Activated gamma-delta T cell treated with Interleukin-2 at 50 U/mL for 16 hours (primary cell): ENCODE measurements at places on chromosomes 7 and 10.

- no peak for DNase-seq
Observed at GRCh38 chr7:71408271-71408670, 276.3 kb downstream of the GALNT17 start.

GRCh38 chr10:14407567-14407966 is 76.8 kb upstream of the FRMD4A start:
- DNase-seq = no peak

GRCh38 chr10:36114913-36115312 is 472.8 kb upstream of the FZD8 start:
- DNase-seq = no peak

DNA sequence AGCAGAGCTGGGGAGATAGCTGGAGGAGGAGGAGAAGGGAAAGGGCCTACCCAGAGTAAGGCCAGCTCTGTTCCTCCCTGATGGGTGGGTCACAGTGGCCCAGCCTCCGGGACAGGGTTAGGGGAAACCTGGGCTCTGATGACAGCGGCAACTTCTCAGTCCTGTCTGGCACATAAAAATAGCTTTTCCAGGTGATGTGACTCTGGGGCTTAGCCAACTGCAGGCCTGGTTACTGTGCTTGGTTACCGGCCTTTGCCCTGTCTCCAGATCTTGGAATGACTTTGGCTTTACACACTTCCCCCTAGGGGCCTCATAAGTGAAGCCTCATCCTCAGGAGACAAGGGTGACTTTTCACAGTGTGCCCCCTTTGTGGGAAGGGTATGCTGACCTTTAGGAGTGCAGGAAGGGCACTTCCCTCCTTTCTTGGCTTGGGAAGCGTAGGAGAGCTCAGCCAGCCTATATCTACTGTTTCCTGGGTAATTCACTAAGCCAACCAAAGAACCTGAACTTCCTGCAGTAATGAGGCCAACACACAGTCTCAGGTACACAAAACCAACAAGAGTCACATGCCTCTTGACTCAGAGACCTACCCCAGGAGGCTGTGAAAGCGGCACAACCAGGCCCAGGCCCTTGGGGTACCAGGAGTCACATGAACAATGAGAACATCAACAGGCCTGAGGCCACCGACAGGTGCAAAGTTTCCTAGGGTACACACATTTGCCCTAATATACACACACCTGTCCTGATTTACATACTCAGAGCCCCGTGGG is 11.7 kb upstream of the HILPDA start:
- DNase-seq = no peak

GRCh38 chr7:67489881-67490280 is 493.2 kb downstream of the TYW1 start:
- DNase-seq = no peak
